ENCODE measurements at places on chromosomes 1 and 21.

- DNase-seq = no peak
Measured at GRCh38 chr1:232853994-232854797, 49.0 kb downstream of the MAP10 start.

GRCh38 chr1:176542352-176542751 lies 79.4 kb downstream of the PAPPA2 start:
- DNase-seq = no peak

DNA sequence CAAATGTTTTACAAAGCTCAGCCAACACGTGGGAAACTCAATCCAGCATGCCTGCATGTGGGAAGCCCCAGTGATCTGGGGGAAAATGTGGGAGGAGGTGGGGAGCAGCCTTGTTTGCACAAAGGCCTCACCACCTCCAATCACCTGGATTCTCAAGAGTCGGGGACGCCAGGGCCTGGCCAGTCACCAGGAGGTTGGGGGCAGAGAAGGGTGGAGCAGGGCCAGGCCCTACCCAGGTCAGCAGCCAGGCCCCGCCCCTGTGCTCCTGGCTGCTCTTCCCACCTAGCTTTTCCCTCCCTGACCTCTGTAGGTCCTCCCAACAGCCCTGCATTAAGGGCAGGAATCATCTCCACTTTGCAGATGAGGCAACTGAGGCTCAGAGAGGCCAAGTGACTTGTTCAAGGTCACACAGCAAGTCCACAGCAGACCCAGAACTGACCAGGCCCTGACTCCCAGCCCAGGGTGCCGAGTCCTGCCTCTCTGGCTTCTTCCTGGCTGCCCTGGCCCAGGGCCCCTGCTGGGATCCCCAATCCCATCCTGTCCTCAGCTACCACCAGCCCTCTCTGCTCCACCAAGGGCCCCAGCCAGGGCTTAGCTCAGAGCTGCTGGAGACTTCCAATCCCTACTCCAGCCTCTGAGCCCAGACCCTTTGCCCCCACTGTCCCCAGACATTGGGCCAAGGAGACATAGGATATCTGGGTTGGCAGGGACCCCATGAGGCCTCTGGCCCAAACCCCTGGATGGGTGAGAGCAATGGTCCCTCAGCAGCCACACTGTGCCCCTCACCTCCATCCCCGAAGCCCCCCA lies 508.6 kb downstream of the PTPRU start:
- no peak for DNase-seq

GRCh38 chr1:59947047-59947938 lies 20.7 kb upstream of the CYP2J2 start:
- DNase-seq = peak; percentile 52

- no peak for DNase-seq
Measured at GRCh38 chr1:22252251-22252650, 109.4 kb upstream of the WNT4 start.

- DNase-seq = no peak
Measured at GRCh38 chr1:59752556-59753414, 62.0 kb upstream of the HOOK1 start.

DNA sequence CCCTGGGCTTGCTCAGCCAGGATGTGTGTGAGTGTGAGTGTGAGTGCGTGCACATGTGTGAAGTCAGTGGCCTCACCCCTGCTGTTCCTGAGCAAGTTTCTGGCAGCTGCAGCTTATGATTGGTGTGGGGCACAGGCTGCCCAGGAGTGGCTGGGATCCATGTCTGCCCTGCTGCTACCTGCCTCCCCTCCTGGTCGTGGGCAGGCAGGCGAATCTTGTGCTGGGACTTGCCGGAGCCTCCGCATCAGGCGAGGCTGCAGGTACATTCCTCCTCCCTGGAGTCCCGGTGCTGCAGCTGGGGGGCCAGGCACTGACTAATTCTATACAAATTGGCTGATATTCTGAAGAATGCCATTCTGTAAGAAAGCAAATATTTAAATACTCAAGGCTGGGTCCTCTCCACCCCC lies 85.6 kb upstream of the WNT4 start:
- DNase-seq = no peak

DNA sequence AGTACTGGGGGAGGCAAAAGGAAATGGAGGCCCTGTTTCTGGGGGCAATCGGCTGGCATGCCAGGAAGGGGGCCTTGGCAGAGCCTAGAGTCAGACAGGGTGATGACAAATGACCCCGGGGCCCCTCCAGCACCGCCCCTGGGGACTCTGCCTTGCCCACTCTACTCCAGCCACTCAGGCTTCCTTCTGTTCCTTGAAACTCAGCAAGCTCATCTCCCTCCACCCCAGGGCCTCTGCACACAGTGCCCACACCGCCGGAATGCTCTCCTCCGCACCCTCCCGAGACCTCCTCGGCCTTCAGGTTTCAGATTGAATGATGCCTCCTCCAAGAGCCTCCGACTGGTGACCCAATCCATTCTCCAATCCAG lies 122.5 kb upstream of the ZBTB40 start:
- DNase-seq = no peak

DNA sequence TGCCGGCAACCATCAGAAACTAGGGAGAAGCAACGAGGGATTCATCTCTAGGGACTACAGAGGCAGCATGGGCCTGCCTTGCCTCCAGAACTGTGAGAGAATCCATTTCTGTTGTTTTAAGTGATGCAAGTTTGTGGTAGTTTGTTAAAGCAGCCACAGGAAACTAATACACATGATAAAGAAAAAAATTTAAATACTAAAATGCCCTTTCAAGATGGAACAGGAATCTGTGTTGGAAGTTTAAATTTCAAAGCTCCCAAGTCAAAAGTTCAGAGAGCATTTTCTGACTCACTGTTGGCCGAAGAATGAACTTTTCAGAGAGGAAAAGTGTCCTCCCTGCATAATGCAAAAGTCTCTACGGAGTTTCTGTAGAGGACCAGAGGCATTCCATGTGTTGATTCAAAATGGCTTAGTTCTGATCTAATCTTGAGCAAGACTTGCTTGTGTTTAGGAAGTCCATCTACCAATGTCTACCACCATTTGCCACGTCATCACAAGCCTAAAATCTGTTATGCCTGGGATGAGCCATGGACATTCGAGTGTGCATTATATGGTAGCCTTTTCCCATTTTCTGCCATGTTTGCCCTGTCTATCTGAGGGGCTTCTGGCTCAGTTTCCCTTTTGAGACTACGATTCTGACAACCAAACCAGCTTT lies 22.4 kb upstream of the ARHGAP29 start:
- DNase-seq = no peak

DNA sequence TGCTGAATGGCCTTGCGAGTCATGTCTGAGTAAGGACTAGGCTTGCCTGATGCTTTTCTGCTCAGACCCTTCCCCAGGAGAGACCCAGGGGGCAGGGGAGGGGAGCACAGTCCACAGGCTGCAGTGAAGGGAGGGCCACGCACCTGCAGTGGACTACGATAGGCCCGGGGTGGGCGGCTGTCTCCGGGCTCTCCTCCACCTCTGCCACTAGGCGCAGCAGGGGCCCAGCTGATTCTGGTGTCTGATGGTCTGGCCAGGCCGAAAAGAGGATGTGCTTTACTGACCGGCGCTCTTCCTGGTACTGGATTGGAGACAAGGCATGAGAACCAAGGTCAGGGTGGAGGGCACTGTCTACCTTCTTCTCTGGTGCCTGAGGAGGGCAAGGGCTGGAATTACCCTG lies 7.9 kb upstream of the ARL8A start:
- no peak for DNase-seq

GRCh38 chr1:115432061-115432460 lies 94.0 kb upstream of the NGF start:
- DNase-seq = no peak

DNA sequence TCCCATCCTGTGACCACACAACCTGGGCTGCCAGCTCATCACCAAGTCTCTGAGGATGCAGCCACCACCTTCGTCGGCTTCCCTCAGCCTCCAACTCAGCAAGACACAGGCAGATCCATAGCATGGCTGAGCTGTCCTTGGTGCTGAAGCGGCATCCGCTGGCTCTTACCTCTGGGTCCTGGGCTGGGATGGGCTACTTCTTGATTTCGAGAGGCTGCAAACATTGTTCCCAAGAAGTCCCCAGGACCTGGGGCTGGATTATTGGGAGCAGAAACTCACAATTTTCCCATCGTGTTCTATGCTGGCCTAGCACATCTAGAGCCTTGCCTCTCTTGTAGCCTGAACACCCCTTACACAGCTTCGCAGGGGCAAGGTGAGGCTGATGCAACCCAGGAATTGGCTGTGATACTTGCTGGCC lies 24.9 kb upstream of the C1QA start:
- DNase-seq = no peak

DNA sequence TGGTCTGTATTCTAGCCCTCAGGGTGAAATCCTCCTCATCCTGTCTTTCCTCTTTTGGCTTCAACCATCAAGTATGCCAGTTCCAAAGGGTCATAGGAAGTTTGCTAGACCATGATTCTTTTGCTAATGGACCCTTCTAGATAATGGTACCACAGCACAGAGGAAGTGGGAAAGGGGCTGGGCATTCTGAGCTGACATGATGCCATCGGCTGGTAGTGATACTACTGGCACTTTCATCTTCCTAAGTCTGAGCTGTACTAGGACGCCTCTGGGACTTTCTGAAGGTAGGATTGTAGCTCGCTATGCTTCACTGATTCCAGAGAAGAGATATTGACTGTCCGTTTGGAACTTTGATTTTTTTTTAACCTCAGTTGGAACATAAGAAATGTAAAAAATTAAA lies 11.4 kb downstream of the FASLG start:
- DNase-seq = no peak

DNA sequence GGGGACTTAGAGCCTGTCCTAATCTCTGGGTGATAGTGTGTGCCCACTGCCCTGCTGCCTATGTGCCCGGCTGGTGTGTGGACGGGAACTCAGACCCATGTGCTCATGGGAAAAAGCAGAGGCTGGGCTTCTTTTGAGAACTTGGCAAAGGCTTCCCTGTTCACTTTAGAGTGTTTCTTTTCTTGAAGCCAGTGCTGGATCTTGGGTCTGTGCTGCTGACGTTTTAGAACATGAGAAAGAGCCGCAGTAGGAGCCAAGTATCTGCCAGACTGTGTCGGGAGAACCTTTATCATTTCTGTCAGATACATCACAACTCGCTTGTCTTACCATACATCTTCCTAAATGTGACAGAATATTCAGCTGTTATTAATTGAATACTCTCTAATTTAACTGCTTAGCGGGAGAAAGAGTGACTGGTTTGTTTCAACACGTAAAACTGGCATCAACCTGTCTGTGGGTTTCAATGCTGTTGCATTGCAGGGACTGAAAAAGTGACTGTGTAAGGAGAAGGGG lies 195.2 kb downstream of the PBX1 start:
- DNase-seq = no peak

- no peak for DNase-seq
Measured at GRCh38 chr1:21931171-21932093, 5.7 kb downstream of the HSPG2 start.

GRCh38 chr1:177585302-177586220 lies 384.3 kb downstream of the SEC16B start:
- DNase-seq = no peak

DNA sequence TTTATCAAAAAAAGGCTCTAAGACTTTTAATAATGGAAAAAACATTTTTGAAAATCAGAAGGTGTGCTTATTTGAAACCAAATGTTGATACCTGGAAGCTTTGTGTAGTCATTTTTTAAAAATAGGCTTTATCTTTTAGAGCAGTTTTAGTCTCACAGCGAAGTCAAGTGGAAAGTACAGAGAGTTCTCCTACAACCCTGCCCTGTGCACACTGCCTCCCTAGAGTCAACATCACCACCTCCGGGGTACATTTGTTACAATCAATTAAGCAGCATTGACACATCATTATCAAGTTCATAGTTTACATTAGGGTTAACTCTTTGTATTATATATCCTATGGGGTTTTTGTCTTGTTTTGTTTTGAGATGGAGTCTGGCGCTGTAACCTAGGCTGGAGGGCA lies 10.7 kb upstream of the ERO1B start:
- no peak for DNase-seq

- no peak for DNase-seq
Measured at GRCh38 chr1:102262994-102263393, 266.3 kb upstream of the OLFM3 start.

DNA sequence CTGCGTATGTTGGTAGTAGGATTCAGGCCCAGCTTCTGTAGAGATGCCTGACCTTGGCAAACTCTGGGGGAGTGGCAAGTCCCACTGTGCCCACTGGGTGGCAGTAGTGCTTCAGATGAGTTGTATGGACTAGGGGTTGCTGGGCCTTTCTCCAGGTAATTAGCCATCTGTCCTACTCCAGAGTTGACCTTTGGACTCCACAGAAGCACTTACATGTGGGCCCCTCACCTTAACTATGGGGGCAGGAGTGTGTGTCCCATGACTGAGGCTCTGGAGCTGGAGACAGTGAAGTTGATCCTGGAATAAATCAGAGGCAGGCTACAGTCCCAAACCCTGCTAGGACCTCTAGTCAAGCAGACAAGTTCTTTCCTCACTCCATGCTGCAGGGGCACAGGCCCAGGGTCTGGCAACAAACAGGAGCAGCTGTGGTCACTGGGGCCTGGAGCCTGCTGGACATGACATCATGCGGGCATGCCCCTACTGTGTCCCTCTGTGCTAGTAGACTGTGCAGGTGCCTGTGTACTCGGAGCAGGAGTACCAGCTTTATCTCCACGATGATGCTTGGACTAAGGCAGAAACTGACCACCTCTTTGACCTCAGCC lies 4.6 kb downstream of the DMAP1 start:
- DNase-seq = peak; percentile 73

- no peak for DNase-seq
Measured at GRCh38 chr1:218411101-218411500, 66.0 kb downstream of the TGFB2 start.

DNA sequence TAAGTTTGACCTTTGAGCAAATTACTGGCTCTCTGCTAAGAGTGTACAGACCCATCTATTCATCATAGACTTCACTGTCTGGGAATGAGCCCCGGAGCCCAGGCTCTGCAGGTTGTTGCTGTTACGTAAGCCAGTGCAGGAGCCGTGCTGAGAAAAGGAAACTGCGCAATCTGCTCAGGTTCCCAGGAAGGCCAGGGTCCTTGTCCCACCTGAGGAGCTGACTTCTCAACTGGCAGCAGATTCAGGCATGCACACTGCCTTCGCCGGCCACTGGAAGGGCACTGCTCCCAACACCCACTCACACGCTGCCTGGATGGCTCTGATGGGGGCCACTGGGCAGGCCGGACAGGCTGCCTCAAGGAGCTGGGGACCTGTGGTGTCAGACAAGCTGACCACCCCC lies 19.5 kb downstream of the RCAN1 start:
- DNase-seq = no peak

DNA sequence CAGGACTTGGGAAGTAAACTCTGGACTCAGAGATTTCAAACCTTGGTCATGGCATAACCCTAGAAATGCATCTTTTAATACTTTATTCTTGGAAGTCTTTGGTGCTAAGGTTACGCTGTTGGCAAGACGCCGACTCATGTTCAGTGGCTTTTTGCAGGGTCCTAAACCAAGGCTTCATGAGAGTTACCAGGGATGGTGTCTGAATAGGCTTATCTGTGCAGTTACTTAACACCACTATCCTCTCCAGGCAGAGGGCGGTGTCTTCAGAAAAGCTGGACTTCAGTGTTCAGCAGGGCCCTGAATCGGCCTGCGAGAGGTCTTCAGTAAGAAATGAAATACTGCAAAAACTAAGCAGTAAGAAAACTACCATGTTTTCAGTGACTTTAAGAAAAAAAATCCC lies 58.3 kb downstream of the SIM2 start:
- DNase-seq = no peak

Measured in CD4-positive, alpha-beta T cell treated with Interleukin-10 for 1 hour (primary cell).